ENCODE measurements at places on chromosomes 7 and 10.

- H3K27me3 ChIP-seq, result no peaks in the 10 kb centered on the region
- H3K27ac ChIP-seq, result peak overlapping the region; percentile 67
- DNase-seq, result no peak
- peaks cover 82% of the 10 kb centered on the region for H3K4me1 ChIP-seq
- H3K36me3 ChIP-seq, result peaks cover 78% of the 10 kb centered on the region
These were observed 9.5 kb downstream of the INHBA start for GRCh38 chr7:41693150-41693997.

- H3K27ac ChIP-seq, result no peak overlapping the region
- no peaks in the 10 kb centered on the region for H3K4me1 ChIP-seq
- peaks cover 13% of the 10 kb centered on the region for H3K27me3 ChIP-seq
- peak; percentile 78 for DNase-seq
- no peaks in the 10 kb centered on the region for H3K36me3 ChIP-seq
- no peak overlapping the region for H3K4me3 ChIP-seq
These were observed 76.3 kb downstream of the CFAP46 start for GRCh38 chr10:132865851-132866600.

GRCh38 chr7:2864204-2864985 lies 20.3 kb upstream of the GNA12 start:
- H3K27me3 ChIP-seq, result no peaks in the 10 kb centered on the region
- no peak overlapping the region for H3K4me3 ChIP-seq
- peaks cover 25% of the 10 kb centered on the region for H3K4me1 ChIP-seq
- DNase-seq, result no peak

- no peak overlapping the region for H3K27ac ChIP-seq
- H3K27me3 ChIP-seq, result peaks cover 23% of the 10 kb centered on the region
These were observed 20.6 kb upstream of the ATAD1 start for GRCh38 chr10:87838650-87839049.

DNA sequence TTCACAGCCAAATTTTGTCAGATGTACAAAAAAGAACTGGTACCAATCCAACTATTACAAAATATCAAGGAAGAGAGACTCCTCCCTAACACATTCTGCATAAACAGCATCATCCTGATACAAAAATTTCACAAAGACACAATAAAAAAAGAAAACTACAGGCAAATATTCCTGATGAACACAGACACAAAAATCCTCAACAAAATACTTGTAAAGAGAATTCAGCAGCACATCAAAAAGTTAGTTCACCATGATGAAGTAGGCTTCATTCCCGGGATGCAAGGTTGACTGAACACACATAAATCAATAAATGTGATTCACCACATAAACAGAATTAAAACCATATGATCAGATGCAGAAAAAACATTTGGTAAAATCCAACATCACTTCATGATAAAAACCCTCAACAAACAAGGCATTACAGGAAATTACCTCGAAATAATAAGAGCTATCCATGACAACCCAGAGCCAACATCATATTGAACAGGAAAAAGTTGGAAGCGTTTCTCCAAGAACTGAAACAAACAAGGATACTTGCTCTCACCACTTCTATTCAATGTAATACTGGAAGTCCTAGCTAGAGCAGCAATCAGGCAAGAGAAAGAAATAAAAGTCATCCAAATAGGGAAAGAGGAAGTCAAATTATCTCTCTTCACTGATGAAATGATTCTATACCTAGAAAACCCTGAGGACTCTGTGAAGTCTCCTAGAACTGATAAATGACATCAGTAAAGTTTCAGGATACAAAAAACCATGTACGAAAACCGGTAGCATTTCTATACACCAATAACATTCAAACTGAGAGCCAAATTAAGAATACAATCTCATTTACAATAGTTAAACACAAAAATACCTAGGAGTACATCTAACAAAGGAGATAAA lies 223.1 kb downstream of the REEP3 start:
- no peak for DNase-seq
- no peaks in the 10 kb centered on the region for H3K36me3 ChIP-seq
- peaks cover 14% of the 10 kb centered on the region for H3K27me3 ChIP-seq

- no peak overlapping the region for H3K4me3 ChIP-seq
- peaks cover 28% of the 10 kb centered on the region for H3K4me1 ChIP-seq
- no peak overlapping the region for H3K27ac ChIP-seq
- DNase-seq, result no peak
- peaks cover 17% of the 10 kb centered on the region for H3K36me3 ChIP-seq
These were observed 44.9 kb downstream of the ARHGAP21 start for GRCh38 chr10:24678757-24679156.
